Sigmoid colon (tissue), 7 donors: ENCODE measurements at places on chromosomes 2 and 18. TPM values are rescaled to one million over a fixed set of nuclear protein-coding genes. Genes with fewer than 3 reads are reported as not detected.

PLGLB1 gene
- not detected for total RNA-seq

STAM2 gene
- total RNA-seq: 31.4 TPM

TBC1D8 gene
- 24.1 TPM for total RNA-seq

ASAP2 gene
- 27.8 TPM for total RNA-seq

UPP2 gene
- not detected for total RNA-seq

MROH2A gene
- not detected for total RNA-seq

SERPINB12 gene
- not detected for total RNA-seq

SFXN5 gene
- 27.1 TPM for total RNA-seq

FRZB gene
- total RNA-seq: 7.9 TPM

STAT4 gene
- total RNA-seq: 2.3 TPM

ICOS gene
- total RNA-seq: 0.27 TPM

REG3A gene
- not detected for total RNA-seq

DYSF gene
- total RNA-seq: 12.5 TPM

ACMSD gene
- total RNA-seq: not detected

LYPD6B gene
- 0.66 TPM for total RNA-seq

ZNF892 gene
- total RNA-seq: 7.9 TPM

TRIM43 gene
- total RNA-seq: not detected

GPAT2 gene
- total RNA-seq: 1.8 TPM

GKN1 gene
- total RNA-seq: not detected
